Skin of body (tissue), 3 donors: ENCODE measurements at places on chromosomes 13 and 19. TPM values are rescaled to one million over a fixed set of nuclear protein-coding genes. Genes with fewer than 3 reads are reported as not detected.

The POU4F1 gene
- 0.39 TPM for total RNA-seq

- no peak for DNase-seq
Observed at GRCh38 chr13:98816406-98816805, 63.9 kb upstream of the SLC15A1 start.

DNA sequence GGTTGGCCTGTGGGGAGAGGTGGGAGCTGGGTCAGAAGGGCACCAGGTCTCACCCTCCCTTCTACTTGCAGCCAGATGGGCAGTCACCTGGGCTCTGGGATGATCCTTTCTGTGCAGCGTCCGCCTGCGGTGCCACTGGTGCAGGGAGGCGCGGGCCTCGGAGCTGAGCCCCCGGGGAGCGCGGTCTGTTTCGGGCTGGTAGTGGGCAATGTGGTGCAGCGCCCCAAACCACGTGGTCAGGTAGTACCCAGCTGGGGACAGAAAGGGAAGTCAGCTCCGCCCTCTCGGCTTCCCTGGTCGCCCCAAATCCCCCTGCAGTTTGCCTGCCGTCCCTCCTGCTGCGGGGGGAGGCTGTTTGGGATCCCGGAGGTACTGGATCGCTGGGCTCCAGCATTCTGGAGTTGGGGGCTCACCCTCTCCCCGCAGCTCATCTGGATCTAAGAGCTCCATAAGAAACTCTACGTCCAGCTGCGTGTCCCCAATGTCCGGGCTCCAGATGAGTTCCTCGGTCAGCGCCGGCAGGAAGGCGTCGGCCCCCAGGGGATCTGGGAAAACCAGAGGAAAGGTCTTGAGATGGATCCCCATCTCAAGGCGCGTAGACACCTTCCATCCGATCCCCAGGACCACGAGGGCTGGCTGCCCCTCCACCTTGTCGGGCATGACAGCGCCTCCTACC is 8.8 kb downstream of the RINL start:
- no peak for DNase-seq

The NLRP4 gene
- not detected for total RNA-seq

GRCh38 chr13:59364641-59365085 is 799.1 kb downstream of the DIAPH3 start:
- DNase-seq: no peak
